ENCODE measurements at places on chromosomes 7 and 10.

DNA sequence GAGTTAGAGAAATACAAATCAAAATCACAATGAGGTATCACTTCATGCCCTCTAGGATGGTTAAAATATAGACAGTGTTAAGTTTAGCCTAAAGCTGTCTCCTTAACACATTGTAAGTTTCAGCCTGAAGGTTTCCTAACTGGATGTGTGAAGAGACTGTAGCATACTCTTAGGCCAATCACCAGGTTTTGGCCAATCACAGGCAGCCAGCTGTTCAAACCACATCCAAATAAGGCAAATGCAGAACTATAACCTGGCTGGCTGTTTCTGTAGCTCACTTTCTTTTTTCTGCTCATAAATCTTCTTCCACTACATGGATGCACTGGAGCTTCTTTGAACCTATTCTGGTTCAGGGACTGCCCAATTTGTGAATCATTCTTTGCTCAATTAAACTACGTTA is 19.7 kb downstream of the ESYT2 start:
- peak; percentile 53 for DNase-seq

DNA sequence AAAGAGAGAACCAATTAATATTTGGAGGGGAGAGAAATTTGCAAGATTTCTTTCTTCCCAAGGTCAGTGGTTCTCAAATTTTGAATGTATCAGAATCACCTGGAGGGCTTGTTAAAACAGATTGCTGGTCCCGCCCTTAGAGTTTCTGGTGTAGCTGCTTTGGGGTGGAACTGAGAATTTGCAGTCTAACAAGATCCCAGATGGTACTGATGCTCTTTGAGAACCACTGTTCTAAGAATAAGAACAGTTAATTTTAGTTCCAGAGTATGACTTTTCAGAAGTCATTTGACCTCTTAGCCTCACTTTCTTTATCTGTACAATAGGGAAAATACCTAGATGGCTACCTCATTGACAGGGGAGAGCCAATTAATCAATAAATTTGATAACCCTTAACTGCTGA is 161.6 kb downstream of the PRKG1 start:
- no peak for DNase-seq

GRCh38 chr10:98855403-98856189 is 380.1 kb downstream of the HPSE2 start:
- no peak for DNase-seq

DNA sequence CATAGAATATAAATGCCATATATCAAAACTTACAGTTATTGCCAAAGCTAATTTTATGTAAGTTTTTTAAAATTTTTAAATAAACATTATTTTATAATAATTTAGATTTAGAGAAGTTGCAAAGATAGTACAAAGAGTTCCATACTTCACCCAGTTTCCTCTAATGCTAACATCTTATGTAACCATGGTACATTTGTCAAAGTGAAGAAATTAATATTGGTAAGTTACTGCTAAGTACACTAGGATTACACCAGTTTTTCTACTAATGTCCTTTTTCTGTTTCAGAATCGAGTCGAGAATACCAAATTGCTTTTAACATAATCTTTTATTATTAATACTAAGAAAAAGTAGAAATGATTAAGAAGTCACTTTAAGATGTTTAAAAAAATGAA is 29.2 kb downstream of the CSGALNACT2 start:
- no peak for DNase-seq

DNA sequence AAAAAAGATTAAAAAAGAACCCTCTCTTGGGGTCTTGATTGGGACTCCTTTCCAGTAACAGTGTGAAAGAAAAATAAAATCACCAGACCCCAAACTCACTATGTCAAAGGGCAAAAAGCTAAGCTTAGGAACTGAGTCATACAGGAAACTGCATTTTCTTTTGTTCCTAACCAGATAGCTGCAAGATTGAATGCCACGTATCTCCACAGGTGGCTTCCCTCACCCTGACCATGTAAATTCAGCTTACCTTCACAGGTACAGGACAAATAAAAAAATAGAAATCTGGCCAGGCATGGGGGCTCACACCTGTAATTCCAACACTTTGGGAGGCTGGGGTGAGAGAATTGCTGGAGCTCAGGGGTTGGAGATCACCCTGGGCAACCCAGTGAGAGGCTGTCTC is 32.5 kb upstream of the EIF4H start:
- DNase-seq = no peak

GRCh38 chr10:79063071-79063491 is 5.7 kb upstream of the ZMIZ1 start:
- DNase-seq = no peak

DNA sequence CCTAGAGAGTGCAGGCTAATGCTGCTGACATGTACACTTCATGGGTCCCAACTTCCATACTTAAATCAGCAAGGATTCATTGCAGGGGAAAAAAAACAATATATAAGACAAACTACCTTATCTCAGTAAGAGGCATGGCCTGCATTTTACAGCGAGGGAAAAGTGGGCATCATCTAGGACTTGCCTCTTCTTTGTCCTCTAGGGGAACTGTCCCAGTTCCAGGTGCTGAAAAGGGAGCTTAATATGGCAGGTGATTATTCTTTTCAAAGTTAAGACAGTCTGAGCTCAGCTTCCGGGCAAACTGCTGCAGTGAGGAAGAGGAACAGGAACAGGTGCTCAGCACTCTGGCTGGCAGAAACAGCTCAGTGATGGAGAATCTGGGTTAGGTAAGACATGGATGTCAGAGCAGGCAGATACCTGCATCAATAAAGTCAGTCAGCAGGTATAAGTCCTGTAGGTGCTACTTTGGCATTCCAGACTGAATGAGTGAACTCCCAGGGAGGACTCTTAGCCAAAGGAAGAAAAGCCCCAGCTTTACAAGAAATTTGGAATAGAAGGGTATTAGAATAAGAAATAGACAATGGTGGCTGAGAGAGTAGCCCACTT is 147.2 kb downstream of the TMEM178B start:
- DNase-seq = peak; percentile 60

Data from myocyte (in vitro differentiated cells).